CD4-positive, CD25-positive, alpha-beta regulatory T cell (primary cell): ENCODE measurements at places on chromosomes 3 and 15.

GRCh38 chr3:100023595-100023994, 90.7 kb downstream of the FILIP1L start:
- no peak overlapping the region for H3K4me3 ChIP-seq
- H3K27ac ChIP-seq: no peak overlapping the region

DNA sequence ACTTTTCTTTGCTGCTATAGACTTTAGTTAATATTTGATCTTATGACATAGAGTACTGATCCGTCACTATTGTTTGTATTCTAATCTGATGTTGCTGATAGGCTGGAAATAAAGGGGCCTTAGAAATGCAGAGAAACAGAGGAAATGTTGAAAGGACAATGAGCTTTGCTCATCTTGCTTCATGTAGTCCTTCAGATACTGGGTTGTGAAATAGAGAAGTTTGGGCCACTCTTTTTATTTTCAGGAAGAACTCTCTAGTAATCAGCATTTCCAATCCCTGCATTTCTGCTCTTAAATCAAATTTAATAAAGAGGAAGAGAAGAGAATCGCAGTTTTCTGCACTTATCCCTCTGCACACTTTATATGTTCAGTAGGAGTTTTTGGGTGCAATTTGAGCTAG, 192.8 kb upstream of the THBS1 start:
- peaks cover 3% of the 10 kb centered on the region for H3K27me3 ChIP-seq
- no peaks in the 10 kb centered on the region for H3K36me3 ChIP-seq
- no peak for DNase-seq
- H3K4me1 ChIP-seq: no peaks in the 10 kb centered on the region
- H3K27ac ChIP-seq: no peak overlapping the region
- H3K4me3 ChIP-seq: no peak overlapping the region

DNA sequence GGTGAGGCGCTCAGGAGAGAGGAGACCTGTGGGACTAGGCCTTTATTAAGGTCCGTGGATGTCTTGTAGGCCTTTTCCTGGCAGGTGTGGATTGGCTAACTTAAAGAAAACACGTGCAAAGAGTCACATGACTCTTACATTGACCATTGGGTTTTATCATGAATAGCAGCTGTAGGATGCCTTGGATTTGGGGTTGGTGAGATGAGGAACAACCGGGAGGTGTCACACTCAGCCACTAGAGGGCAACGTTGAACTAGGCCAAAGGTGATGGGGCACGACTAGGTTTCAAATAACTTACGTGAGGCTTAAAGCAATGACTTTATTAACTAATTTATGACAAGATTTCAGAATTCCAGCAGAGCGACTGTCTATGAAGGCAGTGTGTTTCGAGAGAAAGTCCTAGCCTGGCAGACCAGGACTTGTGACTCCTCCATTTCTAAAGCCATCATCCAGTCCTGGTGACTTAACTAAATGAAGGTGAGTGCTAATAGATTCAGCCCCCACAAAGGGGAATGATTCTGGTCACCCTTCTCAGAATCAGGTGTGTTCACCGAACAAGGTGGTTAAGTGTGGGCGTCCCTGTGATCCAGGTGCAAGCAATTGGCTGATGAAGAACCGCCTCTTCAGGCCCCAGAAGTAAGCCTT, 345.6 kb downstream of the MCTP2 start:
- H3K36me3 ChIP-seq: no peaks in the 10 kb centered on the region
- no peak overlapping the region for H3K27ac ChIP-seq

DNA sequence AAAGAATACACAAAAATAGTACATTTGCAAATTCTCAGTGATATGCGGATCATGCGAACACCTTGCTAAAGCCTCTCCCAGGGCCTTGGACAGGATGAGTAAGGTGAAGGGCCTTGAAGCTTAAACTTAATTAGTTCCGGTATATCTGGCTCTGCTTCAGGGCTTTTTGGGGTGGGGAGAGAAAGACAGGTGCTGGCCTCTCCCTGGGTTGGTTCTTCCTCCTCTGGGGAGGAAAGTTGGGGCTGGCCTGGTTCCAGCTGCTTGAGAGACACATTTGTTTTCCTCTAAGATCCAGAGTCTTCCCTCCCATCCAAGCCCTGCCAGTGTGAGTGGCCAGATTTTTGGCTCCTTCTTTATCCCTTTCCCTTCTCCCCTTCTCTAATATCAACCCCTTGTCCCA, 64.7 kb upstream of the EPHB3 start:
- no peaks in the 10 kb centered on the region for H3K4me1 ChIP-seq
- no peak overlapping the region for H3K4me3 ChIP-seq
- H3K27ac ChIP-seq: no peak overlapping the region
- H3K36me3 ChIP-seq: no peaks in the 10 kb centered on the region

- H3K27ac ChIP-seq: no peak overlapping the region
- DNase-seq: no peak
- H3K27me3 ChIP-seq: no peaks in the 10 kb centered on the region
- H3K4me1 ChIP-seq: no peaks in the 10 kb centered on the region
- H3K36me3 ChIP-seq: peaks cover 54% of the 10 kb centered on the region
These were observed 30.6 kb downstream of the CTSH start for GRCh38 chr15:78914027-78914764.

DNA sequence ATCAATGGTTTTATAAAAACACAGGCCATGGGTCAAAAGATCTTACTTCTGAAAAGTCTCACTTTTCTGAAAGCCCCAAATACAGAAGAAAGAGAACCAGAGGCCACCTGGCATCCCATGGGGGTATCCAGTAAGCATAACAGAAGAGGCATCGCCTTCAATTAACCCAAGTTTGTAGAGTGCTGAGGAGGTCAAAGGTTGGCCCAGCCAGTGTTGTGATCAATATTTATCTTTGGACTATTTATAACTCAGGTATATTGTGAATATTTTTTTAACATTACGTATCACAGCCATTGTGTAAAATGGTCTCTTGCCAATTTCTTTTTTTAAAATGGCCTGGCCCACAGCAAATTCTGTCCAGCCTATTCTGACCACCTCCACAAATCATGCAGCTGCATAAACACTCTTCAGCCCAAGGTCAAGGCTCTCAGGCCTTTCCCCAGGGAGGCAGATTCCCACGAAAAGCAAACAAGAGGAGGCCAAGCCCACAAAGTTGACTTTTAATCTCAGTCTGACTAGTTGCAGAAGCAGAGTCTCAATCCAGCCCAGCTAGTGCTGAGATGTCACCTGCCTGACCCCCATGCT, 26.2 kb upstream of the SPTBN5 start:
- H3K27me3 ChIP-seq: no peaks in the 10 kb centered on the region
- no peak overlapping the region for H3K4me3 ChIP-seq
- DNase-seq: no peak
- H3K27ac ChIP-seq: no peak overlapping the region
